Breast epithelium (tissue), 4 donors: ENCODE measurements at places on chromosomes 7 and 10. TPM values are rescaled to one million over a fixed set of nuclear protein-coding genes. Genes with fewer than 3 reads are reported as not detected.

The PLCE1 gene
- total RNA-seq = 7.0 TPM

- DNase-seq = no peak
These were observed 34.0 kb upstream of the PDGFA start for GRCh38 chr7:553636-554111.

- no peak for DNase-seq
These were observed 14.1 kb upstream of the LAMB1 start for GRCh38 chr7:108016841-108017775.

DNA sequence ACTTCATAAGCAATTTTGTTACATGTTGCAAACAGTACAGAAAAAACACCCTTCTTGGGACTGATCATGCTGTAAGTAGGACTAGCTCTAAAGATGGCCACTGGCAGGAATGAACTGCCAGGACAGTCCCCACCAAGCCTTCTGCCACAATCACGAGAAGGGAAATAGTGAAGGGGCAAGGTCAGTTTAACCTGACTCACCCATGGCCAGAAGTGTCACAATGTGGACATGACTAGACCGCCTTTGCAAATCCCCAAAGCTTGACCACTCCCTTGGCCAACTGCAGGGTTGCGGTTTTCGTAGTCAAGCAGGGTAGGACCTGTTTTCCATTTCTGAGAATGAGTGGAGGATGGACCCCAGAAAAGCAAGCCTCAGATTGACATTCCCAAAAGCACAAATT is 19.4 kb upstream of the FRAT2 start:
- DNase-seq = no peak
